ENCODE measurements at places on chromosomes 1 and 21.

- no peak for DNase-seq
Observed at GRCh38 chr1:188027613-188028012, 1198.9 kb downstream of the PLA2G4A start.

DNA sequence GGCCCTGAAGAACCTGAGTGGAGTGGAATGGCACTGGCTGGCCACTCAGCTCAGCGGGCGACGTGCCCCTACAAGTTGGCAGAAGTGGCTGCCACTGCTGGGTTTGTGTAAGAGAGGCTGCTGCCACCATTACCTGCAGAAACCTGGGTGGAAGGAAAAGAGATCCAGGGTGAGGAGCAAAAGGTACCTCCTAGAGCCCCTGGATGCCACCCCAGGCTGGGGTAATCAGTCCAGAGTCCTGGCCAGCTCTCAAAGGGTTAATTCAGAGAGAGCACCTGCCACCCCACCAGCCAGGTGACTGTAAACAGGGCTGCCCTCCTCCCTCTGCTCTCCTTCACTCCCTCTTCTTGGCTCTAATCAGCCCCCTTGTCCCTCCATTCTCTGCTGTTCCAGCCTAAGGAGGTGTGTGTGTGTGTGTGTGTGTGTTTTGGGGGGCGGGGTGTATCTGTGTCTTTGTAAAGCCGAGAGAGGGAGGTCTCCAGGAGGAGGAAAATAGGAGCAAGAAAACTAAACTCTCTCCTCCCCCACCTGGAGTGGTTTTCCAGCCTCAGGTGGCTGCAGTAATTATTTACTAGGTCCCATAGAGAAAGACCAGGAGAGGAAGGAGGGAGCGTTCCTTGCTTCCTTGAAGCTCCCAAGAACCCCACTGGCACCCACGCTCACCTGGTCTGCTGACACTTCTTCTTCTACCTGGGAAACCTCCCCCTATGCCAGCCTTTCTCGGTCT is 12.6 kb downstream of the TRIM46 start:
- DNase-seq = no peak

GRCh38 chr1:116310180-116310579 is 62.9 kb upstream of the ATP1A1 start:
- no peak for DNase-seq

GRCh38 chr21:20377250-20377649 is 621.0 kb upstream of the NCAM2 start:
- DNase-seq = no peak

DNA sequence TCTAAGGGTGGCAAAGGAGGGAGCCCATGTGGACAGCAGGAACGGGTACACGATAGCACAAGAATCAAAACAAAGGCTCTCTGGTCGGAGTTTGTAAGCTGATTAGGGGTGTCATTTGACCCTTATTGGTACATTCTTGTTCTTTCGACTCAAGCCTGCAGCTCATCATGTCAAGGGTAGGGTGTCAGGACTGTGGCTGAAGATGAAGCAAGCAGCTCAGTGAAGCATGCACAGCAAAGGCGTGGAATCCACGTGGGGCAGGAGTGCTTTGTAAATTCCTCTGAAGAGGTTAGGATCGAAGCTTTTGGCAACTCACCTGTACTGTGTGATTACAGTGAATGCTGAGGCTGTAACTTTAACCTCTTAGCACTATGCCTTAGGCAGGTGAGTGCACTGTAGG is 4.7 kb upstream of the ABCB10 start:
- no peak for DNase-seq

DNA sequence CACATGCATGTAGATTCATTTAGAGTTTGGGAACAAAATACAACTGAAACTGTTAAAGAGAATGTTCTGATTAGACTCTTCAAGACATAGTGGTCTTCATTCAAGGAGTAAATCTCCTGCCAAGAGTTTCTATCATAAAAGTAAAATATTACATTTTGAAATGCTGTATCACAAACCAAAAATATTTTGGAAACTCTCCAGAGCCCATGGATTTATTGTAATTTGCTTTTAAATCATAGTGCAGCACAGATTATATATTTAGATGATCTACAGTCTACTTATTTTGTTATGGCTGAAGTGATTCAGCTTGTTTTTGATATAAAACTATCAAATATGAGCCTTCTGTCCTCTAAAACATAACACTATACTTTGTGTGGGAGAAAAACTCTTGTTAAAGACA is 105.3 kb downstream of the DISP1 start:
- no peak for DNase-seq

GRCh38 chr21:37005548-37006485 is 685 bp upstream of the RIPPLY3 start:
- no peak for DNase-seq

- DNase-seq = no peak
Observed at GRCh38 chr1:17244821-17245740, 3.8 kb upstream of the PADI3 start.

DNA sequence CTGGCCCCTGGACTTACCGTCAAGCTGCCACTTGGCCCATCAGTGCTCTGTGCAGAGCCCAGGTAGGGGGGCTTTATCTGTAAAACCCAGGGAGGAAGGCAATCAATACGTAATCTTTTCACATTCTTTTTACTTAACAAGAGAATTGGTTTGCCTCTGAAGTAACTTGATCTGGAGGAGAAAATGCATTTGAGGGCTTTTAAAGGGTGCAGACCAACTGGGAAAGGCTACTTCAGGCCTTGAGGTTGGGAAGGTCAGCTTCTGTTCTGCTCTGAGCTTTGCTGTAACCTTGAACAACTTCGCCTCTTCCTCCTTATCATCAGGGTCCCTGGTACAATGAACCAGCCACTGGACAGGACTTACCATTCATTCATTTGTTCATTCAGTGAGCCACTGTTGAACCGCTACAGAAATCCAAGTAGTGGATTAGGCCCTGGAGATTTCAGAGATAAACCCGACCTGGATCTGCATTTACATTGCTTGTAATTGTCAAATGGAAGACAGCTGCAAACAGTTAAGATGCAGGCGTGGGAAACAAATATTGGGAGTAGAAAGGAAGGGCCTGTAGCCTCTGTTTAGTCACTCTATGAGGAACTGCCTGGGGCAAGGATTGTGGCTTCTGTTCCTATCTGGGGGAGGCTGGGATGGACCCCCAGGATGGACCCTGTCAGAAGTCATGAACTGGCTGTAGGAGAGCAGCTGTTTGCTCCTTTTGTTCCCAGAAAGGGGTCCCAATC is 90.9 kb downstream of the MAN1C1 start:
- DNase-seq = no peak

DNA sequence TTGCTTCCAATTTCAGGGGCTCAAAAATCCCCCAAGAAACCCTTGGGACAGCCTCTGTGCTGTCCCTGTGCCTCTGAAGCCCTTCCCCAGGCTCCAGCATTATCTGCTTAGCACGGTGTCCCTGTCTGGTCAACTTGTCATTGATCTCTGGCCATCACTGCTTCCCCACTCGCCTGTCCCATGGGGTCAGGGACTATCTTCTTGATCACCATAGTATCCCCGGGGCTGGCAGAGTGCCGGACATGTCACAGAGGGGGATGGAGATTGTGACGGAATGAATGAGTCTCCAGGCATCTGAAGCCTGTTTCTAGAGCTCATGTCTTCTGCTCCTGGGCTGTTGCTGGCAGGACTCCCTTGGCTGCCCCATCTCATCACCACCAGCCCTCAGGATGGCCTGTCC is 99.4 kb upstream of the VAMP3 start:
- no peak for DNase-seq

- DNase-seq = no peak
Observed at GRCh38 chr1:102772831-102773230, 335.5 kb downstream of the COL11A1 start.

GRCh38 chr1:240612811-240613210 is 856 bp upstream of the GREM2 start:
- no peak for DNase-seq

- no peak for DNase-seq
Observed at GRCh38 chr1:113191579-113192076, 118.6 kb downstream of the LRIG2 start.

DNA sequence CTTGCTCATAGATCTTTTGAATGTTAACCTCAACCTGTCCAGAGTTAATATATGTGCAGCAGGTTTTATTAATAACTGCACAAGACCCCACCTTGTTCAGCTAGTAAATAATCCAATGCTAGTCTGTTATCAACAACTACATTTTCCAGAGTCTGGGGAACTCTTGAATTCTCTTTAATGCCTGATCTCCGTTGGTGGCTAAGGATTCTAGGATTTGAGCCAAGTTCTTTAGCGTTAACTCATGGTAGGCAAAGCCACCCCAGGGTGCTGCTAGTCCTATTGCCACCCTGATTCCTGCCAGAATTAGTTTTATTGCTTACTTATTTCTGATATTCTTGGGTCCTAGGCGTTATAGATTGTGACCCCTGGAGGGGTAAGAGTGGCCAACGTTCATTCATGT is 12.8 kb downstream of the BACE2 start:
- no peak for DNase-seq

- DNase-seq = no peak
Observed at GRCh38 chr1:198970916-198971315, 332.1 kb downstream of the PTPRC start.

DNA sequence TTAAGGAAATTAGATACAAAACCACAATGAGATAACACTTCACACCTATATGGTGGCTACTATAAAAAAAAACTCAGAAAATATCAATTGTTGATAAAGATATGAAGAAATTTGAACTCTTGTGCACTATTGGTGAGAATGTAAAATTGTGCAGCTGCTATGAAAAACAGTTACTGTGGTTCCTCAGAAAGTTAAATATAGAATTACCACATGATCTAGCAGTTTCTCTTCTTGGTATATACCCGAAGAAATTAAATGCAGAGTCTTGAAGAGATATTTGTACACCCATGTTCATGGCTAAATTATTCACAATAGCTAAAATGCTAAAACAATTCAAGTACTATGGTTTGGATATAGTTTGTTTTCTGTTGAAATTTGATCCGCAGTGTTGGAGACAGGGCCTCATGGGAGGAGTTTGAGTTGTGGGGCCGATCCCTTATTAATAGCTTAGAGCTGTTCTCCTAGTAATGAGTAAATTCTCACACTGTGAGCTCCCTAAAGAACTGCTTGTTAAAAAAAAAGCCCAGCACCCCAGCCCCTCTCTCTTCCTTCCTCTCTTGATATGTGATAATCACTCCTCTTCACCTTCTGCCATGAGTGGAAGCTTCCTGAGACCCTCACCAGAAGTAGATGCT is 1412.1 kb downstream of the PLA2G4A start:
- no peak for DNase-seq

DNA sequence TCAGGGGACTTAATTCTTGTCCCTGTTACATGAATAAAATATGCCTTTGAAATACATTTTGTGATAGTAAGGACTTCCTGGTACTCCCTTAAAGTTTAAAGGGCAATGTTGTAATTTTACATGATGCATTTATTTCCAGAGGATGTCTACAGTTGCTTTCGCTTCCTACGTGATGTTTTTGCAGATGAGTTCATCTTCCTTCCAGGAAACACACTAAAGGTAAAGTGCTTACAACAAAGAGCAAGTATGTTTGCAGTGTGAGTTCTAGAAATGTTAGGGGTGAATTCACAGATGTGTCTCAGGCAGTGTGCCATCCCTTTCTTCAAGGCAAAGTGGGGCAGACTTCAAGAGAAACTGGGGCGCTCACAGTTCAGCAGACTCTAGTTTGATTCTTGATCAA is 31.2 kb downstream of the GNPAT start:
- DNase-seq = no peak

DNA sequence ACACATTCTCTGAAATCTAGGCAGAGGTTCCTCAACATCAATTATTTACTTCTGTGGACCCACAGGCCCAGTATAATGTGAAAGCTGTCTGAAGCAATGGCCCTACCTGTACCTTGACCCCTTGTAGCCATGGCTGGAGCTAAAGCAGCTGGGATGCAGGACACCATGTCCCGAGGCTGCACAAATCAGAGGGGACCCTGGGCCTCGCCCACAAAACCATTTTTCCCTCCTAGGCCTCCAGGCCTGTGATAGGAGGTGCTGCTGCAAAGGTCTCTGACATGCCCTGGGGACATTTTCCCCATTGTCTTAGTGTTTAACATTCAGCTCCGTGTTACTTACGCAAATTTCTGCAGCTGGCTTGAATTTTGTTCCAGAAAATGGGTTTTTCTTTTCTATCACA is 110.5 kb downstream of the BRINP3 start:
- no peak for DNase-seq

DNA sequence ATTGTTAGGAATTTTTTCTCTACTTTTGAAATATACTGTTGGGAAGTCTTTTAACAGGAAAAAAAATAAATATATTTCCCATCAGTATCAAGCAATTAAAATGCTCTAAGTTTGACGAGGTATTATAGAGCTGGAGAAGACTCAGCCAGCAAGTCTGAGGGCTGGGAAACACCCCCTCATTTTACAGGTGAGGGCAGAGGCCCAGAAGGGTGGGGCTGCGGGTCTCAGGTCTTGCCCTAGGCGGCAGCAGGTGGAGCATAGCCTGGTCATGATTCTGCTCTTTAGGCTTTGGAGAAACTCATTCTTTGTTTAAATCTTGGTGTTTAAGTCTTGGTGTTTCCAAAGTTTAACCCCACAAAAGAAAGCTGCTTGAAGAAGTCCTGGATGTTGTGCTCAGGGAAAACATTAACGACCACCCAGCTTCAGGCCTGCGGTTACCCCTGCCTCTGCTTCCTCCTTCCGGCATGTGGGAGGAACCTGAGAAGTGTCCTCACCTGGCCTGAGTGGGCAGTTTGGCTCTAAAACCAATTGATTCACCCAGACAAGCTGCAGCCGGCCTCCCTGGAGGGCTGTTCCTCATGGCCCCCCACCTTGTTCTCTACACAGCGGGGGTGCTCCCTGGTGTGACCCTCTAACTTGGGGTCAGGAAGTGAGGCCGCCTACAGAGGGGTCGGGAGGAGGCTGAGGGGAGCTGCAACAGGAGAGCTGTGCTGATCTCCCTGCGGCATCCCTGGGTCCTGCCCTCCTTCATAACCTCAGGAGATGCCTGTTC is 41.7 kb downstream of the OLFML2B start:
- DNase-seq = no peak
